Activated CD4-positive, alpha-beta T cell treated with anti-CD3 and anti-CD28 coated beads, Interleukin-2, amount 10 ng/mL, durations not matched to agents 24 days and 14 days (primary cell): ENCODE measurements at places on chromosomes 7 and 10.

GRCh38 chr10:103795634-103796270, 59.6 kb downstream of the SH3PXD2A start:
- no peak for DNase-seq

DNA sequence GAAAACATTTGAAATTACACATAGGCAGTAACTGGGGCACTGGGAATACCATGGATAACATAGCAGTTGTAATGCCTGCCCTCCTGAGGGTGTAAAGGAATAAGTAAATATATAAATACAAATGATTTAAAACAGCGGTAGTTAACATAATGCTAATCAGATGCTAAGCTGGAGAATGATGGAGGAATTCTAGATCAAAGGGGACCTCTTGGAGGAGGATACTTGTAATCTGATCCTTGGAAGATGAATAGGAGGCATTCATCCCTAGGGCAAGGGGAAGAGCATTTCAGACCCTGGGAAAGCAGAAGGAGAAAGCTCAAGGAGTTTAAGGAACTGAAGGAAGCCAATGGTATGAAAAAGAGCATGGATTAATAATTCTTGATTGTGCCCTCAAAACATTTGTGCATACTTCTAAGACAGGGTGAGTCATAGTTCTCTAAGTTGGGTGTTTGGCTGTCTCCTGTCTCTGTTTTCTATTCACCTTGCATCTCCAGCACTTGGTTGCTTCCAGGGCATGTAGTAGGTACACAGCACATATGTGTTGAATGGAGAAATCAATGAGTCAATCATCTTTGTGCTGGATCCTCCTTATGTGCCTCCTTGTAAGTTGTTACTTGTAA, 54.8 kb upstream of the PLPP4 start:
- no peak for DNase-seq

- DNase-seq, result peak; percentile 71
Measured at GRCh38 chr7:141563956-141564623, 12.9 kb downstream of the AGK start.

DNA sequence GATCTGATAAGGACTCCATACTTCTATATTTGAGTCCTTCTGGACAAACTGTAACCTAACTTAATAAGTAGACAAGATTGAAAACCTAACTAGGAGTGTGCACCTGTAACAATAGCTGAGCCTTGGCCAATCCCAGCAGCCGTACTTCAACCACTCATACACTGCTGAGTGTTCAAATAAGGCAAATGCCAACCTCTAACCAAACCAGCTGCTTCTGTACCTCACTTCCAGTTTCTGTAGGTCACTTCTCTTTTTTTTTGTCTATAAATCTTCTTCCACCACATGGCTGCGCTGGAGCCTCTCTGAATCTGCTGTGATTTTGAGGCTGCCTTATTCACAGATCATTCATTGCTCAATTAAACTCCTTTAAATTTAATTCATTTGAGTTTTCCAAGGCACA, 753.2 kb downstream of the DNAJB9 start:
- no peak for DNase-seq

DNA sequence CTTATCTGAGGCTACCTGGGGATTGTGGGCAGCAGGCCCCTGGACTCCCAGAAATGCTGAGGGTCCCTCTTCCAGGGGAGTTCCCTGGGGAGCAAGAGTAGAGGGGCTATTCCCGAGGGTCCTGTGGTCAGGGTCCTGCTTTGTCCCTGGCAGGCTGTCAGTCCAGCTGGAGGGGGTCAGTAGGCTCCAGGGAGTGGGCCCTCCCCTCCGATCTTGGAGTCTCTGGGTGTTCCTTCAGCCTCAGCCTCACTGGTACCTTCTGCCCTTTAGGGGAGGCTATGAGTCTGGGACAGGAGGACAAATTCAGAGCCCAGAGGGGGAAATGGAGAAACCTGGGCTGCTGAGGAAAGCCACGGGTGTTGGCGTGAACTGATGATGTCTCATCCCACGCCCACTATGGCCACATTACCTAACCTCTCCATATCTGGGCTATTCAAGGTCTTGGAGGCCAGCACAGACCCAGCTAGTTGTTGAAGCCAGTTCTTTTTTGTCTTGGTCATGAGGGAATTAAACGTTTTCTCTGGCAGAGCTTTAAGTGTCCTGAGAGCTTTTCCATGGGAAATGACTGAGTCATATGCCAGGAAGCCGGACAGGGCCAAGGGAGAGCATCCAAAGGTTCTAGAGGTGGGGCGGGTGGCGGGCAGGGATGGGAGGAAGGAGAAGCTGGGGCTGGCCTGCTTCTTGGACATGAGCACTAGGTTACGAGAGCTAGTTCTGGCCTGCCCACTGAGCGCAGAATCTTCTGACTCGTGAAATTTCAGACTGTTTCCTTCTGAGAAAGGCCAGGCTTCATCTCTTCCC, 6.2 kb downstream of the CALHM2 start:
- no peak for DNase-seq
